A673 (cell line): ENCODE measurements at places on chromosomes 11 and 22.

GRCh38 chr22:43231724-43232034 lies 44.7 kb upstream of the TTLL12 start:
- DNase-seq, result no peak

DNA sequence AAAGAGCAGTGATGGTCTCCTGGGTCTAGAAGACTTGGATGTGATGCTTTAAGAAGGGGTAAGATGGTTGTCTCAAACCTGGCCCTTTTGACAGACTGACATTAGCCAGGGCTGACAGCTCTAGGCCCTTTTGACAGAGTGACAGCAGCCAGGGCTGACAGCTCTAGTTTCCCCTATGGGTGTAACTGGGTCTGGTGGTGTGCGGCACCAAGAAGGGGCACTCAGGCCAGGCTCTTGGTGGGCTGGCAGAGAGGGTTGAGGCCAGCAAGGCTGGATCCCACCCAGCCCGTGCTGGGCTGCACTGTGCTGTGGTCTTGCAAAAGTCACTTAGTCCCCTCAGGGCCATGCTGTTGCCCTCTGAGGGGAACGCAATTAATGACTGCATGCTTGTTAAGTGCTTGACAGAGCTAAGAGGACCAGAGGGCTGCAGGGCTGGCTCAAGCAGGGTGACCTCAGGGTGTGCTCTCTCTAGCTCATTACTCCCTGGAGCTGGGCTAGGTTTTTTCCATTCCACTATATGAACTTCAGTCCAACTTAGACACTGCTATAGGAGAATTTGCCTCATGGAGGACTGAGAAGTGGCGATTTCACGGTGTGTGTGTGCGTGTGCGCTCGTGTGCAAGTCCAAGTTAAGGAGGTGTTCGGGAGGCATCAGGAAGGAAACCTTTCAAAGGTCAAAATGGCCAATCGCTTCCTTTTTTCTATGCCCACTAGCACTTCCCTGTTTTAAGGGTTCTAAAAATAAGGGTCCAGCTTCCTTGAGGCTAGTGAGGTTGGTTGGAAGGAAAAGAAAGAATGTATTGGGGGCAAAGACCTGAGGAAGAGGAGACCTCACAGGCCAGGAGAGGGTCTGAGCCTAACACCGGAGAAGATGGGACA lies 4.4 kb downstream of the UBASH3B start:
- no peak for DNase-seq

DNA sequence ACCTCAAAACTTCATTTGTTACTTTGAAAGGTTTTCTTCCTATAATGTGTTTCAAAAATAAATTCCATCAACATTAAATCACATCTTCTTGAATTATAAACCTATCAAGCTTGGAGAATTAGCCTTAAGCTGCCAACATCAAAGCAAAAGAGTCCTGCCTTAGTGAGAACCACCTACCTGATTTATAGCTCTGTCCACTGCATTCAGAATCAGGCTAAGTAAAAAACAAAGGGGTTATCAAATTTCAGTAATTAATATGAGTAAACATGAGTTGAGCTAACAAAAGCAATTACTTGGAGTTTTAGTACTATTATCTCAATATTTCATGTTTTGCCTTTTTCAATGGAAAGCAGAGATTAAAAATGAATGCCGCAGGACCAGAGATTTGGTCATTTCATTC lies 73.9 kb downstream of the CADM1 start:
- no peak for DNase-seq

GRCh38 chr11:19281041-19281440 lies 40.3 kb upstream of the E2F8 start:
- DNase-seq, result peak; percentile 2

DNA sequence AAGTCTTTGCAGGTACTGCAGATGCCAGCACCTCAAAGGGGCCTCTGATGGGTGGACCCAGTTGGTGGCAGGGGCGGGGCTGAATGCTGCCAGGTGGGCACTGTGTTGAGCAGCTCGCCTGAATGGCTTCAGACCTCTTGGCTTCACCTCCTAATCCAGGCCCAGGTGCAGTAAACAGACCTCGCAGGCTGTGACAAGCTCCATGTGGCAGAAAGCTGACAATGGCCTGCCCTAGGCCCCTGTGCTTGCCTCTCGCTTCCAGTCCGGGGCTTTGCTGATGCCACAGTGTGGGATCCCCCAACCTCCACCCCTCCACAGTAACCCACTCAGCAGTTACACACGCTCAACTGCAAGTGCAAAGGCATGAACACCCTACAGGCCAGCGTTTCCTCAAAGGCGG lies 9.4 kb downstream of the IGLL1 start:
- DNase-seq, result no peak

DNA sequence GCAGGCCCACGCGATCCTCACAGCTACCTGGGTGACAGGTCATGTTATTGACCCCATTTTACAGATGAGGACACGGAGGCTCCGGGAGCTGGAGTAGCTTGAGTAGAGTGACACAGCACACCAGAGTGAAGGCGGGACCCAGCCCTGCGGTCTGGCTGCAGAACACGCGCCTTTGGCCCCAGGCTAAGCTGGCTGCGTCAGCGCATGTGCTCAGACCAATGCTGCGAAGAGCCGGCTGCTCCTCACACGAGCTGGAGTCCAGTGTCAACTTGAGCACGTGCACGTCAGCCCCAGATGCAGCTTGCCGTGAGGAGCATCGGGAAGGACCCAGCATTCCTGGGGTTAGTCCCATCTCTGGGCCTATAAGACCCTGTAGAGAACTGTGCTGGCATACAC lies 49.9 kb downstream of the SCUBE1 start:
- DNase-seq, result no peak

DNA sequence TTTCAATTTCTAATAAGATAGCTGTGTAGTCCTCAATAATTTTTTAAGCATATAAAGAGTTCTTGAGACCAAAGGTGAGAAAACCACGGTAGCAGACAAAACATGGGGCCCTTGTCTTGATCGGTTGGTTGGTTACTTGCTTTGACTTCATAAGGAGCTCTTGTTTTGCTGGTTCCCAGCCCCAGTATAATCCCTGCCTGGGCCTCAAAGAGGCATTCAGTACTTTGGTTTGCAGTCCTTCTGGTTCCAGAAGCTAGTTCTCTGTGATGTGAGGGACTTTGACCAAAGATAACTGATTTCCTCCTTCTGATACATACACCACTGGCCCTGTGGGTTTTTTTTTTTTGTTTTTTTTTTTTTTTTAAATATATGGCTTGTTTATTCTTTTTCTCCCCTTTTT lies 17.1 kb downstream of the MARK2 start:
- no peak for DNase-seq

DNA sequence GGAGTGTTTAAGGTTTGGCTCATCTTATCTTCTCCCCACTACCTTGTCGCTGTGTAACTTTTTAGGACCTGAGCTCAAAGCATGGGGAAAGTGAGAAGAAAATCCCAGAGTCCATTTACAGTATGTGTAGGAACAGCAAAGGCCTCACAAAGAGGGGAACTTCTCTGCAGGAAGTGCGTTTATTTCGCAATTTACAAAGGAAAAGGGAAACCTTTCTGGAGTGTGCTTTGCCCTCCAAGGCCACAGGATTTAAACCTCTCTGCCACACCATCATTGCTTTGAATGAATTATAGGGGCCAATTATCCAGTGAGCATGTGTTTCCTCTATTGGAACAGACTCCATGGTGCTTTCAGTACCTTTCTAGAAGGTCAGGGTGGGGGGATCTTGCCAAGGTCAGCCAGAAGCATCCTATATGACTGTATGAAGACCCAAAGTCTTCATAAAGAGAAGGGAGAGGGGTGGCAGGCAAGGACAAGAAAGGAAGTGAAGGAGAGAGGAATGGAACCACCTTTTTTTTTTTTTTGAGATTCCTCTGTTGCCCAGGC lies 68.1 kb upstream of the LMO2 start:
- DNase-seq, result no peak

GRCh38 chr11:5368502-5369043 lies 15.0 kb upstream of the OR51M1 start:
- no peak for DNase-seq

DNA sequence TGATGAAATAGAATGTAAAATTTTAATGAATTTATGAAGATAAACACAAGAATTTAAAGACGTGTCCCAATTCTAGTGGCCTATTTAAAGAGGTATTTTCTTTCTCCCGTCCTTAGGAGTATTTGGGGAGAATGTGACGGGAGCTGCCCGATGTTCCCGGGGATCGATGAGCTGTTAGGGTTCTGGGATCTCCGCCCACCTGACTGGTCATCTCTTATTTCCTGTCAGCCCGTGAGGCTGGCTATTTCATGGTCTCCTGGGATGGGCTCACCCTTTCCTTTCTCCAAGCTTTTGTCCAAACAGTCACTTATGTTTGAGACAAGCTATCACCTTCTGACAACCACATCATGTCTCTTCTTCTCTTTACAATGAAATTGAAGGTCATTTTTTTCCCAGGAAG lies 16.9 kb upstream of the CLMP start:
- DNase-seq, result no peak

GRCh38 chr11:122799406-122800105 lies 38.7 kb upstream of the CRTAM start:
- no peak for DNase-seq

- no peak for DNase-seq
These were observed 58.2 kb upstream of the PRSS23 start for GRCh38 chr11:86741839-86742805.

GRCh38 chr11:72091292-72091691 lies 10.6 kb downstream of the LRRC51 start:
- DNase-seq, result peak; percentile 81
